ENCODE measurements at places on chromosomes 5 and 9. TPM values are rescaled to one million over a fixed set of nuclear protein-coding genes. Genes with fewer than 3 reads are reported as not detected.

- no peaks in the 10 kb centered on the region for H3K36me3 ChIP-seq
- H3K27me3 ChIP-seq = no peaks in the 10 kb centered on the region
- peak overlapping the region; percentile 26 for H3K27ac ChIP-seq
- H3K4me3 ChIP-seq = no peak overlapping the region
- no peaks in the 10 kb centered on the region for H3K4me1 ChIP-seq
Observed at GRCh38 chr5:1479581-1480188, 34.4 kb upstream of the SLC6A3 start.

The MCC gene
- 87.9 TPM for total RNA-seq

DNA sequence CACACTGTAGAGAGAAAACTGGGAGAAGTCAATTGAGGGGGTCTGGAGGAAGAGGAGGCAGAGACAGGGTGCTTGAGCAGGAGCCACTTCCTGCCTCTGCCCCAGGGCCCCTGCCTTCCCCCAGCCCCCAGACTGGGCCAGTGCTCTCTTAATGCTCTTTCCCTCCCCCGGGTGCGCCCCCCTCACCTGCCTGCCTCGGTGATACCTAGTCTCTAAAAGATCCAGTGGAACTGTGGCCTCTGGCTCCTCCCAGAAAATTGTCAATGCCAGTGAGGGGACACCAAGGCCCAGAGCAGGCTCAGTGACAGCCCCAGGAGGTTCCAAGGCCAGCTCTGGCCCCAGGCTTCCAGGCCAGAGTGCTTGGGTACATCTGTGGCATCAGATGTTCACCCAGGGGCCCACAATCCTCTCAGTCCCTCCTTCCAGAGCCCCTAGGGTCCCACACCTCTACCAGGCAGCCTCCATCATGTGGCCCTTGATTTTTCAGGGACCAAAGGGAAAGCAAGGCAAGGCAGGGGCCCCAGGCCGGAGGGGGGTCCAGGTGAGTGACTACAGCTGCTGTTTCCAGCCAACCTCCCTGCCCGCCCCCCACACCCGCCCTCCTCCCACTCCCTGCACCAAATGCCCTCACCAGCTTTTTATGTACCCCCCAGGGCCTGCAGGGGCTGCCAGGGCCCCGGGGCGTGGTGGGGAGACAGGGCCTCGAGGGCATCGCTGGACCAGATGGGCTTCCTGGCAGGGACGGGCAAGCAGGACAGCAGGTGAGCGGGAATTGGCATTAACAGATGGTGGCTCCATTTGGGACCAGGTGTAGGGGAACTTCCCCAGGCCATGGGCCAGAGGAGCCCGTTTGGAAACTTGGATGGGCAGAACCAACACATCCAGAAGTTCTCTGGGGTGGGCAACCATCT lies 33.1 kb upstream of the ORM1 start:
- DNase-seq = no peak
- H3K36me3 ChIP-seq = no peaks in the 10 kb centered on the region
- H3K27ac ChIP-seq = no peak overlapping the region
- H3K4me1 ChIP-seq = peaks cover 5% of the 10 kb centered on the region
- H3K4me3 ChIP-seq = no peak overlapping the region

- H3K27me3 ChIP-seq = no peaks in the 10 kb centered on the region
- no peak for DNase-seq
- H3K27ac ChIP-seq = no peak overlapping the region
- H3K4me3 ChIP-seq = no peak overlapping the region
- H3K4me1 ChIP-seq = no peaks in the 10 kb centered on the region
Observed at GRCh38 chr9:125074976-125075375, 68.4 kb downstream of the SCAI start.

DNA sequence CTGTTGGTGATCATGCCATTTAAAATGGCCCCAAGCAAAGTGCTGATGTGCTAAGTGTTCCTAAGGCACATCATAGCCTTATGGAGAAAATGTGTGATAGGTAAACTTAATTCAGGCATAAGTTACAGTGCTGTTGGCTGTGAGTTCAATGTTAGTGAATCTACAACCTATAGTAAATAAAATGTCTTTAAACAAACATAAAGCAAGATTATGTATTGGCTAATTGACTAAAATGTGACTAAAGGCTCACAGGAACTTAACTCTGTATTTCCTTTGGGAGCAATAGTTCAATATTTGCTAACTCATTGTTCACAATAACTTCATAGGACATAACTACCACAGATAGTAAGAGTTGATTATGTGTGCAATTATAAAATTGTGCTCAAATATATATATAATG lies 49.4 kb upstream of the LRRC19 start:
- H3K4me1 ChIP-seq = no peaks in the 10 kb centered on the region
- H3K27ac ChIP-seq = no peak overlapping the region
- H3K4me3 ChIP-seq = no peak overlapping the region
- no peak for DNase-seq

DNA sequence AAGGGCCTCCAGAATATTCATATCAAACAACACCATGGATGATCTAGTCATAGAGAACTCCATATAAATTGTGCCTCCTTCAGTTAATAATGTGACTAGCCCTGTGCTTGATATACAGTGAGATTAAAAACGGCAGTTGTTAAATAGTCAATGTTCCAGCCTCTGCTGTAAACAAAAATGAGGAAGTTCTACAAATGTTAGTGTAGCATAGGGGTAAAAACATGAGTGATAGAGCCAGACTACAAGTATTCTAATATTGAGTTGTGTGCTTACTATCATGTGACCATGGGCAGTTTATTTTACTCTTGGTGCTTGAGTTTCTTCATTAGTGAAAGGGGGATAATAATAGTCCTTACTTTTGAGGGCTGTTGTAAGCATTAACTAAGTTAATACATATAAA lies 43.3 kb upstream of the SLCO6A1 start:
- H3K27me3 ChIP-seq = no peaks in the 10 kb centered on the region
- no peak overlapping the region for H3K4me3 ChIP-seq
- no peak for DNase-seq
- H3K4me1 ChIP-seq = no peaks in the 10 kb centered on the region
- no peaks in the 10 kb centered on the region for H3K36me3 ChIP-seq

- H3K27me3 ChIP-seq = no peaks in the 10 kb centered on the region
- no peak overlapping the region for H3K27ac ChIP-seq
Observed at GRCh38 chr5:74188351-74189105, 452.0 kb downstream of the ENC1 start.

DNA sequence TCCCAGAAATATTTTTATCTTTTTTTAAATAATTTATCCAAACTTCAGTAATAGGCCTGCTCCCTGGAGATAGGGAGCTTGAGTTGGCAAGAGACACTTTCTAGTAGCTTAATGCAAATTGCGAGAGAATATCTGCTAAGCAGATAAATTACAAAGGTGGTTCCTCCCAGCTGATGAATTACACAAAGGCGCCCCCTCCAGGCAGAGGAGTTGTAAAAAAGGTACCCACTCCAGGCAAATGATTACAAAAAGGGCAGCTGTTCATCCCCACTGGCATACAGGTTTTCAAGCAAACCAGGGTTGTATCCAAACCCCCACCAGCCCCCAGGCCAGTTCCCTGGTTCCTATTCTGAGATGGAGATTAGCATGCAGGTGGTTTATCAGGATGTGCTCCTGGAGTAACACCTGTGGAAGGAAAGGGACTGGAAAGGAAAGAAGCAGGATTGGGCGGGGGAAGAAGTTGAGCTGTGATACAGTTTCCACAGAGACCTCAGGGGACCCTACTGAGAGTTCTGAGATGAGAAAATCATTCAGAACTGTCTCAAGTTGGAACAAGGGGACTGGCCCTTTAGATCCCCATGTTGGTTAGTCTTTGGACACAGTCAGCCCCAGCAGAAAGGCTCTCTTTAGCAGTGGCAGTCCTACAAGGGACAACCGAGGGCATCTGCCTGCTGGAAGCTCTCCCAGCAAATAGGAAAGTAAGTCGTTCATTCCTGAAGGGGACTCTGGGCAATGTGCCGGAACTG lies 25.5 kb downstream of the ESM1 start:
- no peak for DNase-seq
- no peak overlapping the region for H3K27ac ChIP-seq
- H3K36me3 ChIP-seq = no peaks in the 10 kb centered on the region
- H3K4me1 ChIP-seq = no peaks in the 10 kb centered on the region
- no peak overlapping the region for H3K4me3 ChIP-seq

- H3K36me3 ChIP-seq = no peaks in the 10 kb centered on the region
- H3K27me3 ChIP-seq = peaks cover 11% of the 10 kb centered on the region
- H3K4me1 ChIP-seq = no peaks in the 10 kb centered on the region
- H3K4me3 ChIP-seq = no peak overlapping the region
- H3K27ac ChIP-seq = no peak overlapping the region
Observed at GRCh38 chr9:135204177-135204576, 116.7 kb downstream of the OLFM1 start.

DNA sequence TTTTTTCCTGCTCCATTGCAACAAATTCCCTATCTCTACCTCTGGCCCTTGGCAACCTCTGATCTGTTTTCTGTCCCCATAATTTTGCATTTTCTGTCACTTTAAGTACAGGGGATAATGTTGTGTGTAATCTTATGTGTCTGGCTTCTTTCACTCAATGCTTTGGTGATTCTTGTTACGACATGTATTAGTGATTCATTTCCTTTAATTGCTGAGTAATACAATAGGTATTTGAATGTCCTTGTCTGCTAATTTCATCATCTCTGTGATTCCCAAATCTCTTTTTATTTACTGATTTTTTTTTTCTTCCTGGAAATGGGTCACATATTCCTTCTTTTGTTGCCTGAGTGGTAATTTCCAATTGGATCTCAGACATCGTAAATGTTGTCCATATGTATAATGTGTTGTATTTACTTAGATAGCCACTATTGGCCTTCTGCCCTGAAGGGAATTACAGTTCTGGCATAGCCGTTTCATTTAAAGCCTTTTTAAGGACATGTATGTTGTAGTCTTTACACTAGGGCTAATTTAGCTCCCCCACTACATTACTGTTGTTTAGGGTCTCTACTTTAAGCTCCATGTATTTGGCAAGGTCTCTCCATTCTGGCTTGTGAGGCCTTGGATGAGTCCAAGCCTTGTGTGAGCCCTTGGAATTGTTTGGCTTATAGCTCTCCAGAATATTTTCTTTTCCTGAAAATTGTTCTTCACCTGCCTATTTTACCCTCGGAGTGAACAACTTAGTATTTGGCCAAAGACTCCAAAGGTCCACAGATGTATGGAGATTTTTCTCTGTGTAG lies 683.8 kb downstream of the LRRC70 start:
- no peak overlapping the region for H3K27ac ChIP-seq
- no peaks in the 10 kb centered on the region for H3K4me1 ChIP-seq
- H3K4me3 ChIP-seq = no peak overlapping the region
- H3K27me3 ChIP-seq = no peaks in the 10 kb centered on the region
- no peaks in the 10 kb centered on the region for H3K36me3 ChIP-seq

The HMMR gene
- total RNA-seq = 0.90 TPM

GRCh38 chr5:167872791-167873190 lies 418.7 kb upstream of the WWC1 start:
- H3K27ac ChIP-seq = no peak overlapping the region
- H3K36me3 ChIP-seq = no peaks in the 10 kb centered on the region
- H3K4me3 ChIP-seq = no peak overlapping the region
- H3K27me3 ChIP-seq = no peaks in the 10 kb centered on the region
- no peak for DNase-seq

DNA sequence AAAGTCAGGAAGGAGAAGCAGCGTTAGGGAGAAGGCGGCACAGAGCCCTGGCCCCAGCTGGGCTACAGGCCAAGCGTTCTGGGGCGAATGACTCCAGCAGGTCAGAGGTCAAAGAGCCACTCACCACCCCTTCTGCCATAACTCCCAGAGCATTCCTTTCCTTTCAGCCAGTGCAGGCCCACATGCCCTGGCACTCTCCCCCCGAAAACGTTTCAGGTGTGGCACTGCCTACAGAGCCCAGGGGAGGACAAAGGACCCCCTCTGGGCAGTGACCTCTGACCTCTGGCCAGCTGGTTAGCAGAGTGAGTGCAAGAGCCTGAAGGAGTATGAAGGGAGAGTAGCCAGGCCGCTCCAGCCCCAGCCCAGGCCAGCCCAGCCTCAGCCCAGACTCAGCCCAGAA lies 4.9 kb downstream of the ABCA2 start:
- DNase-seq = no peak
- no peak overlapping the region for H3K4me3 ChIP-seq
- peak overlapping the region; percentile 43 for H3K27ac ChIP-seq
- no peaks in the 10 kb centered on the region for H3K36me3 ChIP-seq

DNA sequence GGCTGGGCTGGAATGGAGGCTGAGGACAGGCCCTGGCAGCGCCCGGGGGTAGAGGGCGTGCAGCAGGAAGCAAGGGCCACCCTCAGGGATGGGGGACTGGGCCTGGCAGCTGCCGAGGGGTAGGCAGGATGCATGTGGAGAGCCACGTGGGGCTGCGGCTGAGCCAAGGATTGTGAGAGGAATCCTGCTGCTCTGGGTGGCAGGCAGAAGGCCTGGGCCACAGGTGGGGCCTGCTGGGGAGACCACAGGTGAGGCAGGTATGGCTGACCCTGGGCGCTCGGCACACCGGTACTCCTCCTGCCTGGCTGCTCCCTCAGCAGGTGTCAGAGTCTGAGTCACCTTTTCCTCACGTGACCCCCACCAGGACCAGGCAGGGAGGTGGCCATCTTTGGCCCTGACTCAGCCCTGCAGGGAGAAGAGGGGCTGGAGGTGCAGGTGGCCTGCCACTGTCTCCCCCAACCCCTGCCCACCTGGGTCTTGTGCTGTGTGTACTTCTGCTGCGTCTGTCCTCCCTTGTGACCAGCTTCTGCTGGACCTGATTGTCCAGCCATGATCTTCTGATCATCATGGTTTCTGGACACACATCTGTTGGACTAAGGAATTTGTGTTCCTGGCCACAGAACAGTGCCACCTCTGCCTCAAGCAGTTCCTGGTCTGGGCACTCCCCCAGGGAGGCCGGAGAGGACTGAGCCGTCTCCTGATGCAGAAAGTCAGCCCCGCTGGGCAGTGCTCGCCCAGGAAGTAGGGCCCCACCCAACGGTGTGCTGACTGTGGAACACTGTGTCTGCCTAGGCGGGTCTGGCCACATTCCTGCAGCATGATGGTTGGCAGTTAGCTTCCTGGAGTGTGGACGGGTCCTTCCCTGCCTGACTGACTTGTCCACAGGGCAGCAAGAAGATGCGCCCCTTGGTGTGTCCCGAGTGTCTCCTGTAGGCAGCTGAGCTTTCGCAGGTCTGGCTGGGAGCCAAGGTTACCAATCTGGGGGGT lies 6.4 kb downstream of the ARRDC1 start:
- H3K4me3 ChIP-seq = no peak overlapping the region
- peaks cover 54% of the 10 kb centered on the region for H3K4me1 ChIP-seq
- H3K27me3 ChIP-seq = no peaks in the 10 kb centered on the region

- no peaks in the 10 kb centered on the region for H3K36me3 ChIP-seq
- no peak for DNase-seq
- H3K27me3 ChIP-seq = no peaks in the 10 kb centered on the region
- no peaks in the 10 kb centered on the region for H3K4me1 ChIP-seq
- no peak overlapping the region for H3K4me3 ChIP-seq
- H3K27ac ChIP-seq = no peak overlapping the region
Observed at GRCh38 chr5:178462816-178463215, 127.4 kb downstream of the COL23A1 start.
